ENCODE measurements at places on chromosomes 16 and 17.

- no peak for DNase-seq
Observed at GRCh38 chr17:41518789-41519449, at the start of gene KRT15. Gene KRT15, minus strand, starts transcription at chr17:41518890. Its CDS starts 63 bp downstream, at chr17:41518827.

DNA sequence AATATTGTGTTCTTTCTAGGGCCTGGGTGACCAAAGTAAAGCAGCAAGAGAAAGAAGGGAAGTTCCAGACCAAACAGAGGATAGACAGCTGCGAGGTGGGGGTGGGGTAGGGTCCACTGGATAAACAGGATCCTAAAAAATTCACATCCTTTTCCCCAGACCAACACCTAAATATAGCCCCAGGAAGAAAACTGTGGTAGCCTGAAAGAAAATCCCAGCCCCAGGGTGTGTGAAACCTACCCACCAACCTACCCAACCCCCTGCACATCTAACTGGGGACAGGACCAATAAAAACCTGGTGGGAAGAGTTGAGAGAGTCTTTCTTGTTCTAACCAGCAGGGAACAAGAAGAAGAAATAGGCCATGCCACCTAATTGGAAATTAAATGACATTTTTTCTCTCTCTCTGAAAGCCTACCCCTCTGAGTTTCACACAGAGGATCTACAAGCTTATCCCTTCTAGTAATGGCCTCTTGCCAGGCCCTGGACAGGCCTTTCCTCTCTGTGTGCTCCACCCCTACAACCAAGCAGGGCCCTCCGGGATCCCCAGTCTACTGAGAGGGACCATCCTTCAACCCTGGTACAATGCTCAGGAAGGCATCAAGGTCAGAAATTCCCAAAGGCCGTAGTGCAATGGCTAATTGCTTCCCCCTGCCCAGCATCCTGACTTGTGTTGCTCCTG lies 12.0 kb downstream of the MYO18A start:
- no peak for DNase-seq

DNA sequence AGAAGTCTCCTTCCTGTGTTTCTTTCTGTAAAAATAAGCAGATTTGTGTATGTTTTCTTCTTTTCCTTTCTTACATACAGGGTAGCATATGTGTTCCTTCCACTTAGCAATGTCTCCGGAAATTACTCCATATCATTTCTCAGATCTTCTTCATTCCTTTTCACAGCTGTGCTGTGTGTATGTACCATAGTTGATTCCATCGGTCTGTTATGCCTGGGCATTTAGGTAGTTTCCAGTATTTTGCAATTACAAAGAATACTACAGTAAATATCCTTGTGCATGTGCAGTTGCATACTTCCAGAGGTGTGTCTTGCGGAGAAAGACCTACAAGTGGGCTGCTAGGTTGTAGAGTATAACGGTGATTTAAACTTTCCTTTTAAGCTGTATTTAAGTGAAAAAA lies 69.8 kb downstream of the CLEC16A start:
- DNase-seq: no peak

DNA sequence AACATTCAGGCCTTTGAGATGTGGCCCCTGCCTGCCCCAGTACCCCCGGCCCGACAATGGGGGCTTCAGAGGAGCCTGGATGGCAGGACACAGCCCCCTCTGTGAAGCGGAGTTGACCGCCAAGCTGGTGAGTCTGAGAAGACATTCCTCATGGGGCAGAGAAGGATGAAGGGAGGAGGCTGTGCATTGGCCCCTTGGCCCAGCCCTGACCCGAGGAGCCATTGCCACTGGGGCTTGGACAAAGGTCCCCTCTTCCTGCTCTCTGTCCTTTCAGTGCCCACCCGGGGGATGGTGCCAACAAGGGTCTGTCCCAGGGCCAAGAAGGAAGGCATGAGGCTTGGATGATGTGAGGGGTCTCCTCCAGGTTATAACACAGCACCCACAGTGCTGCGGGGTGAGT lies 30.9 kb upstream of the PHB1 start:
- DNase-seq: no peak

DNA sequence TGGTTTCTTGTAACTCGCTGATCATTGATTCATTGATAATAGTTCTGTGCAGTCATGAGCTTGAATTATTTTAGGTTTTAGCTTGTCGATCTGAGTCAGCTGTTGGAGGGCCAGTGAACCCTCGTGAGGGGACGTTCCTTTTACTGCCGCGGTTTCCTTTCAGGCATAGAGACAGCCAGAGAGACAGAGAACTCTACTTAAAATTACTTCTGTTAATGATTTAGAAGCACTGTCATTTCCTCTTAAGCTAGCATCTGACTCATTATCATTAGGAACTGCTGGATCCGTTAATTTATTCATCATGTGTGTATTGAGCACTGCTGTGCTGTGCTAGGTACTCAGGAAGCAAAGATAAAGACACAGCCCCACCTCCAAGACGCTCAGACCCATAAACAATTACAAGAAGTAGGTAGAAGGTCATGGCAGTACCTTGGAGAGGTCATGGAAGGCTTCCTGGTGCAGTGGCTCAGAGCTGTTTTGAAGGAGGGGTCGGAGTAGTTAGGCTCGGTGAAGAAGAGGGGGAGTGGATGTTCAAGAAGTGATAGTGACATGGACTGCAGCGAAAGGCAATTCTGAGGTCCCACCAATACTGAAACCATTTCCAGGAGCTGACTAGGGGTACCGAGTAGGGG lies 3.3 kb downstream of the PGS1 start:
- DNase-seq: peak; percentile 82

DNA sequence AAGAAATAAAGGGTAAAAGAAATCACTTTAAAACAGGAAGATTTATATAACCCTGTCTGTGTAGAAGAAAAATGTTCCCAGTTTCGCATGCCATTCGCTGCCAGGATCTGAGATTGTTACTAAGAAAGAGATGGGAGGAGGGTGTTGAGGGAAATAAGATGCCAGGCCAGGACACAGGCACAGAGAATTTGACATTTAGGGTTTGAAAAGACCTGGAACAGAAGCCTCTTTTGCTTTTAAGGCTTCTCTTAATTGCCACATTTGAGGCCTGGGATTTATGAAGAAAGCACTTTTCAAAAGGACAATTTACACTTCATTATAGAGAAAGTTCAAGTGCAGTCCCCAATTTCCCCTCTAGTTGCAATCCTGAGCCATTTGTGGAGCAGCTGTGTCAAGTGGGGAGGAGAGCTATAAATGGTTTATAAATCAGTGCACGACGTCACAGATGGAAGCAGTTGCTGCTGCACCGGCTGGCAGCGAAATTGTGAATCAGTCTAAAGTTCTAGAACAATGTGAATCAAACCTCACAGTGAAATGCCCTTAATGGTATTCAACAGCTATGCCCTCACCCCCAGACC lies 26.5 kb upstream of the C16orf87 start:
- DNase-seq: no peak

DNA sequence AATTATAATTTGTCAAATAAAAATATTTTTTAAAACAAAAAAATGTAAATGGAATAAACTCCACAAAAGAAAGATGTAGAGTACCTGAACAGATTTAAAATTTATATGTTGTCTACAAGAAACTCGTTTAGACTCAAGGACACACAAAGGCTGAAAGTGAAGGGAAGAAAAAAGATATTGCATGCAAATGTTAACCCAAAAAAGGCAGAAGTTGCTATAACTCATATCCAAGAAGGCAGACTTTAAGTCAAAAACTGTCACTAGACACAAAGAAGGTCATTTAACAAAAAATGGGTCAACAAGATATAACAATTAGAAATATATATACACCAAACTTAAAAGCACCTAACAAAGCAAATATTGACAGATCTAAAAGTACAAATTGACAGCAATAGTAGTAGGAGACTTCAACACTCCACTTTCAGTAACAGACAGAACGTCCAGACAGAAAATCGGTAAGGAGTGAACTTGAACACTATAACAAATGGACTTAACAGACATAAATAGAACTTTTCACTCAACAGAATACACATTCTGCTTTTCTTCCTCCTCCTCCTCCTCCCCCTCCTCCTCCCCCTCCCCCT lies 40.8 kb upstream of the MYLK3 start:
- no peak for DNase-seq

GRCh38 chr17:38919316-38920078 lies 5.9 kb upstream of the LASP1NB start:
- DNase-seq: no peak

GRCh38 chr16:27595475-27595874 lies 45.5 kb downstream of the KATNIP start:
- DNase-seq: no peak

GRCh38 chr17:40286473-40286872 lies 1.2 kb upstream of the CDC6 start:
- no peak for DNase-seq

DNA sequence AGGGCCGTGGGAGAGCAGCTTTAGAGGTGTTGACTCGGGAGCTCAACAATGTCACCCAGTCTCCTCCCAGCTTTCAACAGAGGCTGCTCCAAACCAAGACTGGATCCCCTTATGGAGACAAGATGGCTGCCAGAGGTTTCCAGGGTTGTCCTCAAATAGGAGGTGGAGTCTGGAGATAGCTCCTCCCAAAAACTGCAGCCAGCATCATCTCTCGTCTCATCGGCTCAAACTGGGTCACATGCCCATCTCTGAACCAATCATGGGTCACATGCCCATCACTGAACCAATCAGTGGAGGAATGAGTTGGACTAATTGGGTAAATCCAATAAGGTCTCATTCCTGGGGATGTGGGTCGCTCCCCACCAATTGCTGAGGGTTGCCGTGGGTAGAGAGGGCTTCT lies 41.1 kb upstream of the C16orf82 start:
- no peak for DNase-seq

- DNase-seq: no peak
Observed at GRCh38 chr16:19166500-19166899, 1.5 kb upstream of the SYT17 start.

GRCh38 chr17:5264893-5265292 lies 17.2 kb upstream of the RABEP1 start:
- no peak for DNase-seq

GRCh38 chr17:61072648-61073047 lies 327.0 kb upstream of the TBX2 start:
- no peak for DNase-seq

DNA sequence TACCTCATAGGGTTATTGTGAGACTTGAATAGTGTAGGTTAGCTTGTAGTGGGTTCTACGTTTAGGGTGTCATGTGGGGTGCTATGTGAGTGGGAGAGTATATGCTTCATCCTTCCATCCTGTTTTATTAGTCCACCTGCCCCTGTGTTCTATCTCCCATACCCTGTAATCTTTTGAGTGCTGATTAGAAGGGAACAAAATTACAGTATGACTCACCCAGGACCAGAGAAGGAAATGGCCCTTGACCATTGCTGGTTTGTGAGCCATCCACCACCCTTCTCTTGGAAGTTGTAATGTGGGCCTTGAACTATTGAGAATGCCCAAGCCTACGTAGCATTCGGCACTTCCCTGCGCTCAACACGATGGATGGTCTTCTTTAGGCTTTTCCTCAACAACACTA lies 17.1 kb downstream of the SAP30BP start:
- no peak for DNase-seq

DNA sequence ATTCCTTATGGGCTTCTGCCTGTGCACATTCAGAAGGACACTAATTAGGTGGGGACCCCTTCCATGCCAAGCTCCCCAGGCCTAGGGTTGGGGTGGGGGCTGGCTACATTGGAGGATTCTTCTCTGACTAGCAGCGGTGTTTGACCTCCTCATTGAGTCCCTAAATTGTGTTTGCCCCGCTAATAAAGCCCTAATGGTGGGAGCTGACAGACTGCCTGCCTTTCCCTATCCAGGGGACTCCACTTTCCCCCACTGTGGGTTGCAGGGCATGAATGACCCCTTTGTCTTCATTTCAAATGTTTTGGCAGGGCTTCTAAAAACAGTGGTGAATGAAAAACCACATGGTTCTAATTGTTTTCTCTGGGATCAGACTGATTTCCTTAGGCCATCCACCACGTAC lies 476.8 kb upstream of the CDH11 start:
- DNase-seq: no peak

- DNase-seq: no peak
Observed at GRCh38 chr16:23420011-23420410, 33.0 kb downstream of the COG7 start.

GRCh38 chr17:59378675-59379074 lies 47.2 kb downstream of the YPEL2 start:
- DNase-seq: no peak

DNA sequence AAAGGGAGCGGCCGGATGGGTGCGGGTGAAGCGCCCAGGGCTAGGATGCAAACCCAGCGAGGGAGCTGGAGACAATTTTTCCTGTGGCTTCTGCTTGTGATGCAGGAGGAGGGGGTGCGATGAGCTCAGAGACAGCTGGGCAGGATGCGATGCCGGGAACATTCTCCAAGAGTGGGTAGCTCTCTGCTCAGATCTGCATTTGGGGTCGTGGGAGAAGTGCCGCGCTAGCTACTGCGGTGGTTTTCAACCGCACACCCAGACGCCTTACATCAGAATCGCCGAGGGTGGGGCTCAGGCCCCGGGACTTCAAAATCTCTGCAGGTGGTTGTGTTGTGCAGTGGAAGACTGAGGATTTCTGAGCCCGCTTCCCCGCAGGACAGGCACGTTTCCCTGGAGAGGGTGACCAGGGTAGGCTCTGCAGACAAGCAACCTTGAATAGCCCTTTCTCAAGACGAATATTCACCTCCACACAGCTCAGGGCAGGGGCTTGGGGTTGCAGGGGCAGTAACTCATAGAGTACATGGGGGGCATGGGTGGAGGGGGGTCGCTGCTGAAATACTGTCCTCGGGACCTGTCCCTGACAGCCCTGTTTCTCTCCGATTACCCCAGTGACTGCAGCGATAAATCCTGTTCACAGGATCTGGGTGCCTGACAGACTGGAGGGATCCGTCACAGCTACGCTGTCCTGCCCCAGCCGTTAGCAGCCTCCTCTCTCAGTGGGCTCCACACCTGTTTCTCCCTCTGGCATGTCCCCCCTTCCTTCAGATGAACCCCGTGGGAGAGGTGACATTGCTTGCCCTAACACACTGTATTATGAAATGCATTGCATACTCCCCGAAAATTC lies 63.3 kb downstream of the HAPSTR1 start:
- DNase-seq: no peak

DNA sequence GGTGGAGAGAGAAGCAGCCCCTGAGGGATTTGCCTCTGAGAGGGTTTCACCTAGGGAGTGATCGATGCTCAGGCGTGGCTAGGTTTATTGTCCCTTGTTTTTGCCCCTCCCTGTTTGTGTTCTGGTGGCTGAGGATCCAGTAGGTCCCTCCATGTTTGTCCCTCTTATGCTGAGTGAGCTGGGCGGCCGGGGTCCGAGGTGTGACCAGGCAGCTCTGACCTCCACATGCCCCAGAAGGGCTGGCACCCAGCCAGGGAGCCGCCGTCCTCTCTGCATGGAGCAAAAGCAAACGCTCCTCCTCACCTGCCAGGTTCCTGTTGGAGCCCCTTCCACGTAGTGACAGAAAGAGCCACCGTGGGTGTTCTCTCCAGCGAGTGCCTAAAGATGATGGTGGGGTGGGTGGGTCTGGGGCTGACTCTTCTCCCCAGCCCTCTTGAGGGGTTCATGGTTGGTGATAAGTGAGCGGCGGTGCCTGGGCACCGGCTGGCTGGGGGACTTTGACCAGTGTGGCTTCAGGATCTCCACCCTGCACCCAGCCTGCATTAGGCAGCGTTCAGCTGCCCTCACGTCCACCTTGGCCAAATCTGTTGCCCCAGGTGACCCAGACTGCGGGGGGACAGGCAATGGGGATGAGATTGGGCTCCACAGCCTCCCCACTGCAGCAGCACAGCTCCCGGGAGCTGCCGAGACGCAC lies 14.1 kb upstream of the NUDT16L1 start:
- DNase-seq: no peak

GRCh38 chr17:149897-150584 lies 12.7 kb downstream of the SCGB1C2 start:
- no peak for DNase-seq

GRCh38 chr17:7016886-7017826 lies 4.7 kb downstream of the RNASEK start:
- no peak for DNase-seq
